ENCODE measurements at places on chromosomes 6 and 20.

- peak; percentile 68 for DNase-seq
Observed at GRCh38 chr20:63979557-63980316, at the start of gene SAMD10. Gene SAMD10 (minus strand): TSS chr20:63979642. CDS start chr20:63979467, 175 bp downstream.

DNA sequence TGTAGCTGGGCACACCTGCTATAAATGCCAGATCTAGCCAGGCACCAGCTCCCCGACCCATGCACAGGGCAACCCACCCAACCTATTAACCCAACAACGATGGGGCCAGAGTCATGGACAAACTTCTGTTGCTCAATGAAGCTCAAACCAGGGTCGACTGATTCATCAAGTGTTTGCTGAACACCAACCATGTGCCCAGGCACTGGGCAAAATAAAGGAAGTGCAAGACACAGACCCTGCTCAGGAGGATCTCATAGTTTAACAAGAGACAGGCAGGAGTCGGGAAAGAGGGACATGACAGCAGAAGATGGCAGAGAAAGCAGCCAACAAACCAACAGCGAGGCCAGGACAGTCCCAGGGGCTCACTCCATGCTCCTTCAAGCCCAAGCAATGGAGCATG lies 18.8 kb downstream of the KCNK5 start:
- no peak for DNase-seq

DNA sequence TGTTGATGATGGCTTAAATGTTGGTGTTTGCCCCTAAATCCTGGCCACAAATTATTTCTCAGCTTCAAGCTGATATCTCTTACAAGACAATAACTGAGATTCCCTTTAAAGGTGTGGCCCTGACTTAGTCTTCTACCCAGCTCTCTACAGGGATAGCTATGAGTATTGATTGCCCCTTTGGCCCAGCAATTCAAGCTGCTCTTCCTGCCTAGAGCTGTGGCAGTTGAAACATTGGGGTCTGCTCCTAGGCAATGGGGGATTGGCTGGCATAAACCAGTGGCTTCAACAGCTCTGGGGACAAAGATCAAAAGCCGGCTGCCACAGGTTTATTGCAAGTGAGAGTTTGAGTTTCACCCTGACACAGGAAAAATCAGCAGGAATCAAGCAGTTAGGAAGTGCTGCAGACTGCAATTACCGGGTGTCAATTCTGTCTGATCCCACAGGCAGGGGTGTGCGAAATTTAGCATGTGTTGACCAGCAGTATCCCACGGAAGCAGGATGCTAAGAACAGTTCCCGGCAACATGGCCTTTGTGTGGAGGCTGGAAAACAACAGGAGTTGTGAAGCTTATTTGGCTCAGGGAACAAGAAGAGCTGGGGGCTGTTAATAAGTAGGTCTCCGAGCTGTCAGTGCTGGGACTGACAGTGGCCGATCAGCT lies 66.2 kb upstream of the IYD start:
- no peak for DNase-seq

DNA sequence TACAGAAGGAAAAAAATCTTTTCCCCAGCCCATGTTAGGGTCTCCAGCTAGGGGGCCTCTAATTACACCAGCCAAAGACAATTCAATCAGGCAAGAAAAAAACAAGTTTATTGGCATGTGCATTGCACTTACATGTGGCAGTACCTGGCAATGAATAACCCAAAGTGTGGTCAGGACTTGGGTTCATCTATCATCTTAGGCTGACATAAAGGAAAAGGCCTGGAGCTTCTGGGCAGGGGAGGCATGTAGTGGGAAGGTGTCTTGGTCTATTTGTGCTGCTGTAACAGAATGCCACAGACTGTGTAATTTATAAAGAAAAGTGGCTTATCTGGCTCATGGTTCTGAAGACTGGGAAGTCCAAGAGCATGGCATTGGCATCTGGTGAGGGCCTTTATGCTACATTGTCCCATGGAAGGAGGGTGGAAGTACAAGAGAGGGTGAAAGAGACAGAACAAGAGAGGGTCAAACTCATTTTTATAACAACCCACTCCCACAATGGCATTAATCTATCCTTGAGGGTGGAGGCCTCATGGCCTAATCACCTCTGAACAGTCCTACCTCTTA lies 4.4 kb upstream of the PYGB start:
- no peak for DNase-seq

Measured in activated CD4-positive, alpha-beta T cell treated with anti-CD3 and anti-CD28 coated beads for 4 hours (primary cell).